Kidney epithelial cell (primary cell): ENCODE measurements at places on chromosomes 1 and 21. TPM values are rescaled to one million over a fixed set of nuclear protein-coding genes. Genes with fewer than 3 reads are reported as not detected.

CFHR4 gene
- total RNA-seq, result not detected in 2 replicates

GNAT2 gene
- total RNA-seq, result not detected in 2 replicates

SLAMF1 gene
- not detected in 2 replicates for total RNA-seq

PTGS2 gene
- 2.8 and 5.4 TPM in 2 replicates for total RNA-seq

CRYAA gene
- not detected in 2 replicates for total RNA-seq

HTR6 gene
- not detected in 2 replicates for total RNA-seq

GRCh38 chr21:36704958-36705678, 6.2 kb downstream of the SIM2 start:
- DNase-seq, result no peak

DNA sequence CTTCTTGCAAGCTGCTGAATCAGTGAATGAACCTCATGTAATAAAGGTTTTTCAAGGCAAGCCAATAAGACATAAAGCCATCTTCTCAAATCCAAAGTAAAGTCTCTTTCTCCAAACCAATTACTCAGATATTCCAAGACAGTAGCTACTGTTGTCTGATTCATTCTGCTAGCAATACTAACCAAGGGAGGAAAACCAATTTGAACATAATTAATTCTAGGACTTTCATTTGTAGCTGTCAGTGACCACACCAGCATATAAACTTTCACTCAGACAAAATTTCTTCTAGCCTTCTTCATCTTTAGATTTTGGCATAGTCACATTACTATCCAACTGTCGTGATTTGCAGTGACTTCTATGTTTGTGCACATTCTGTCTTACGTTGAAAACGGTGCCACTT, 10.5 kb upstream of the INTS3 start:
- no peak for DNase-seq

- DNase-seq, result no peak
Measured at GRCh38 chr1:60049188-60049587, 24.4 kb downstream of the C1orf87 start.

GRCh38 chr1:209845408-209845725, 17.6 kb downstream of the UTP25 start:
- DNase-seq, result no peak

- DNase-seq, result no peak
Measured at GRCh38 chr1:11862890-11863289, 4.1 kb upstream of the NPPB start.

GRCh38 chr1:174393885-174394284, 53.9 kb upstream of the GPR52 start:
- DNase-seq, result no peak

GRCh38 chr1:29397256-29397590, 160.9 kb downstream of the PTPRU start:
- no peak for DNase-seq

DNA sequence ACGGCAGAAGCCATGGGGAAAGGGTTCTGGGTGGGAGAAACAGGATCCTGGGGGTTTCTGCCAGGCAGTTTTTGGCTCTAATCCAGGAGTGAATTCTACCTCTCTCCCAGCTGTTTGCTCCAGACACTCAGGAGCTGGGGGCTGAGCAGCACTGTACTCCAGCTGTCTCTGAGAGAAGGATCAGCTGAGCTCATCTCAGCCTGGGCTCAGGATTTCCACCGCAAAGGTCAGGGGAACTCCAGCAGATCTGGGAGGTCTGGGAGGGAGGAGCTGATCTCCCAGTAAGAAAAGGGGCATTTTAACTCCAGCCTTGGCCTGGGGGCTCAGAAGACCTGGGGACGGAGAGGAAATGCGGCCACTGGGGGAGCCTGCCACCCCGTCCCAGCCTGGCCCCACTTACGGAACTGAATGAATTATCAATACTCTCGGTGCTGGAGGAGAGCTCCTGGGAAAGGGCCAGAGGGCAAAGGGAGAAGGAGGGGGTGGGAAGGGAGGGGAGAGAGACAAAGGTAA, 17.3 kb downstream of the PI4KB start:
- no peak for DNase-seq

GRCh38 chr1:30878559-30878958, 30.0 kb downstream of the SDC3 start:
- DNase-seq, result no peak

DNA sequence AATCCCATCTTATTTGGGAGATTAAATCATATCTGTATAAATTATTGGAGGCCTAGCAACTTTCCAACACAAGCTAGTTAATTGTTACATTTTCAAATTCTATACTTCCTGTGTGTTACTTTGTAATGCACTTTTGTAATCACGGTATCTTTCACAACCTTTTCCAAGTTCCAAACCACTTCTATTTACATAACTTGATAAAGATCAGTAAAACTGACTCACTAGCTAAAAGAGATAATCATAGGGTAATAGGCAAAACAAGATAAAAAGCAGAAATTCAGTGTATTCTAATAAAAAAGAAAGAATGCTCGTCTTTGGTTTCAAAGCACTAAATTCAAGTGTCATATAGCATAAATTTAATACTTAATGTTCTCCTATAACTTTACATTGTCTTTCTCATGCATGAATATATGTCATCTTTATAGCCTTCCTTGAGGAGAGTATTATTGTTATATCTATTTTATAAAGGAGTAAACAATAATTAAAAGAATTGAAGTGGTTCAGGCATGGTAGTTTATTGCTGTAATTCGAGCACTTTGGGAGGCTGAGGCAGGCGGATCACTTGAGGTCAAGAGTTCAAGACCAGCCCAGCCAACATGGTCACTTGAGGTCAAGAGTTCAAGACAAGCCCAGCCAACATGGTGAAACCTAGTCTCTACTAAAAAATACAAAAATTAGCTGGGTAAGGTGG, 66.4 kb downstream of the RGS13 start:
- DNase-seq, result peak; percentile 31

GRCh38 chr1:43935711-43936427, 2.3 kb downstream of the ARTN start:
- no peak for DNase-seq

- DNase-seq, result no peak
Measured at GRCh38 chr1:17447501-17447992, 8.1 kb upstream of the RCC2 start.

- DNase-seq, result no peak
Measured at GRCh38 chr1:115838431-115839028, 2.4 kb downstream of the NHLH2 start.

DNA sequence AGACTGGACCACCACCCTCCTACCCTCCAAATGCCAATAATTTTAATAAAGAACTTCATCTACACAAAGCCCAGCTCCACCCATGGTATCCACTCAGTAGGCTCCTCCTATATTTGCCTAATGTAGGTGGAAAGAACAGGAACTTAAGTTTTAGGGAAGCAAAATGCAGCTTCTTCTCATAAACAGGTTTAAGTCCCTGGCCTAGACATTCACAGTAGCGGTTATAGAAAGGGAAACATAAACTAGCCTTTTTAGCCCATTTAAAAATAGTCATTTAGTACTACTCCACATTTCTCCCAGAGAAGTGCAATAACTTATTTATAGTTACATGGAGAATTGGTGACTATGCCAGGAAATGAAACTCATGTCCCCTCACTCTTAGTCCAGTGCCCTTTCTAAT, 56.6 kb upstream of the CPLANE2 start:
- no peak for DNase-seq
